ENCODE measurements at places on chromosomes 3 and 15.

DNA sequence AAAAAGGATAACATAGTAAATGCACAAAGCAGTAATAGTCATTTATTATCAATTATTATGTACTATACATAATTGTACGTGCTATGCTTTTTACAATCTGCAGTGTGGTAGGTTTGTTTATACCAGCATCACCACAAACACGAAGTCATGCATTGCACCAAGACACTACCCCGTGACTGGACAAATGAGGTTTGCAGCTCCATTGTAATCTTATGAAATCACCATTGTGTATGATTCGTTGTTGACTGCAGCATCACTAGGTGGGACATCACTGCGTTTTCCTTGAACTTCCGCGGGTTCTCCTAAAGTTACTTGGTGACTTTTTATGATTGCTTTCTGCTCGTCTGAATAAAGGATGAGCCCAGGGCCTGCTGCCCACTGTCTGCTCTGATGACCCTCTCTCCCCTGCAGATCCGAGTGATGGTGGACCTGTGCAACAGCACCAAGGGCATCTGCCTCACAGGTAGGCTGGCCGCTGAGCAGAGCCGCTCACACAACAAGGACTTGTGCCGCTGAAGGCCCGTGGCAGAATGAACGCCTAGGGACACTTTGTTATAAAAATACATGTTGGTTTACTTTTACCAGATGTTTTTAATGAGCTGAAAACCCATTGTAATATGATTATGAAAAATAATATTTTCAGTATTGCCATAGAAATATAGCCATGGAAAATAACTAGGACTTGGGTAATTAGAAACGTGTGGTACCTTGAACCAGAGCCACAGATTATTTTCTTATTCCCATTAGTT is 35.8 kb downstream of the GLDN start:
- DNase-seq, result no peak

- no peak for DNase-seq
Observed at GRCh38 chr3:102194001-102194400, 240.8 kb upstream of the ZPLD1 start.

- peak; percentile 11 for DNase-seq
Observed at GRCh38 chr3:50525987-50526386, 22.6 kb upstream of the CACNA2D2 start.

DNA sequence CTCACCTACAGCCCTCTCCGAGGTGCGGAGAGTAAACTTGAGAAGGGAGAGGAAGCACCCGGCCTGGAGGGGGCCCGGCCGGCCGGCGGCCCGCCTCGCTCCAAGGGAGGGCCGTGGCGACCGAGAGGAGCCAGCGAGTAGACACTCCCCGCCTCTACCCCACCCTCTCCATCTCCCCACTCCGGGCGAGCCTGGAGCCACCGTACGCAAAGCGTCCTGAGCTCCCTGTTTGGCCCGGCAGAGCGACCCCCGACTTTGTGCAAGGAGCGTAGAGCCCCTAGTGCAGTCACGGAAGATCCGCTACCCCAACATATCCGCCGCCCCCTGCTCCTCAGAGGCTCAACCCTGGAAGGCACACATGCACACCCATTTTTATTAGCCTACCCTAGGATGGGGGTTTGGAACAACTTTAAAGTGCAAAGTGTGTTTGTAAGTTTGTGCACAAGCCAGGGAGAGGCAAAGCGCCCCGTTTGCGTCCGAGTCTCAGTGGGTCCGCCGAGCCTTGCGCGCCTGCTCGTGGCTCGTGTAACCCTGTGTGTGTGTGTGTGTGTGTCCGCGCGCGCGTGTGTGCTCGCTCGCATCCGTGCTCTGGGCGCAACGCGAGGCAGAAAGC is 508 bp upstream of the SMAD6 start:
- DNase-seq, result no peak

DNA sequence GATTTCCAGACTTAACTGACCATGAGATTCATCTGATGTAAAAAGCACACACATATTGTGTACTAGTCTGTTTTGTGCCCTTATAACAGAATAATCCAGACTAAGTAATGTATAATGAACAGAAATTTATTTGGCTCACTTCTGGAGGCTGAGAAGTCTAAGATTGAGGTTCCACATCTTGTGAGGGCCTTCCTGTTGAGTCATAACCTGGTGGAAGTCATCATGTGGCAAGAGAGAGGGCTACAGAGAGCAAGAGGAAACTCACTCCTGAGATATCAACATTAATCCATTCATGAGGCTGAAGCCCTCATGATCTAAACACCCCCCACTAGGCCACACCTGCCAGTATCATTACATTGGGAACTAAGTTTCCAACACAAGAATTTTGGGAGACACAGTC is 977.6 kb downstream of the MCTP2 start:
- DNase-seq, result no peak

GRCh38 chr3:158451405-158452055 is 119.5 kb upstream of the MLF1 start:
- DNase-seq, result no peak

GRCh38 chr15:69298697-69299441 is at the start of gene PAQR5:
Gene PAQR5, plus strand, starts transcription at chr15:69298912. Its CDS starts 61,169 bp downstream, at chr15:69360081.
- DNase-seq, result no peak

DNA sequence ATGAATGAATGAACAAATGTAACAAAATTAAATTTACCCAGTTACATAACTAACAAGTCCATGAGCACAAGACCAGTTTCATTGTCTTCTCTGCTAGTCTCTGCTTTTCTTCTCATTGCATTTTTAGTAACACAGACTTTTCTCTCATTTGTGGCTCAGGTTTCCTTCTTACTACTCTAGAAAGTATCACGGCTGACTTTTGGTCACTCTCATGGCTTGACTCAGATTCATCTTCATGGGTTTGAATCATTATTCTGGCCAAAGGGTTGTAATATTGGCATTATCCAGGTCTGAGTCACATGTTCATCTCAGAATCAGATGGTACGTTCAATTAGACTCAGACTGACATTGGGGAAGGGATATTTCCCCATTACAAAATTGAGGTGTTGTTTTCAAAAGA is 121.5 kb upstream of the SATB1 start:
- no peak for DNase-seq

- no peak for DNase-seq
Observed at GRCh38 chr15:68768321-68768720, 52.4 kb downstream of the ANP32A start.

DNA sequence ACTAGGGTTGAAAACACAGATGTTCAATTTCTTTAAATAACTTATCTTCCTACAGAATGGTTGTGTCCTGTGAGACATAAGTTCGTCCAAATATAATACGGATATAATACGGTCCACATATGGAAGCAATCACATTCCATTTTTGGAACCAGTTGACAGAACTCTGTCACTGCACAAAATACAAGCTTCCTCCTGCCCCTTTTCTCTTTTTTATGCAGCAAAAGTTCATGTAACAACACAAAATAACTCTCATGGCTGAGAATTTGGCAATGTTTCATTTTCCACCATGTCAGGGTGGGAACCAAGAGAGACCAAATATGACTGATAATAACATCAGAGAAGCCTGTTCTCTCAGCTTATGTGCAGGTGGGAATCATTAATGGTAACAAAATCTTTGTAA is 158.1 kb upstream of the ZNF385D start:
- no peak for DNase-seq

GRCh38 chr3:169512991-169513390 is 150.5 kb downstream of the MECOM start:
- DNase-seq, result no peak

DNA sequence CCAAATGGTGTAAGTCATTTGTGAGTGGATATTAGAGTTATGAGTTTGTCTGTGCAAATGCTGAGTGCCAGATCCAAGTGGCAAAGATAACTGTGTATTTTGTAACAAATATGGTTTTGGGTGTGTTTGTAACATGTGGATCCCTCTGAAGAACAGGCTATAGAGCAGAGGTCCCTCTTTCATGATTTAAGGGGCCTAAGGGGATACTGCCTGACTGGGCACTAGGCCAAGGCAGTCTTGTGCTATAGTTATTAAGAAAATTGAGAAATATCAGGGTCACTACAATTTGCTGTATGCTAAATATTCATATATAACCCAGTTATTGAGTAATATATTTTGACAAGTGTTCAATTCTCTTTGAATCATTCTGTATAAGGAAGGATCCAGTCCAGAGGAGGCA is 555.6 kb upstream of the RGMA start:
- DNase-seq, result no peak

DNA sequence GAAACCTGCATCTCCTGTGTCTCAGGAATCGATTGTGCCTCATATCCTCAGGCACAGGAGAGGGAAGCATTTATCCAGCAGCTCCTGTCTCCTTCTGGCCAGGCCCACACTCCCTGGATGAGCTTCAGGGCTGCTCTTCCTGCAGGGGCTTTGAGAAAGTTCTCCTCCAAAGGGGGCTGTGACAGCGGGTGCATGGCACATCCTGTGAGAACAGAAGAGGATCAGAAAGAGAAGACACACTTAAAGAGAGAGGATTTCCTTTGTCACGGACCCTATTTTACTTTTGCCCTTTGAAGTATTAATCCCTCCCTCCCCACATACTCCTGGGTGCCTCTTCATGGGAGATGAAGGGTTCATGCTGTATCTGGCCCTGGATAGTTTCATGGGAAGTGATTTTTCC is 46.0 kb downstream of the MFSD1 start:
- DNase-seq, result no peak

DNA sequence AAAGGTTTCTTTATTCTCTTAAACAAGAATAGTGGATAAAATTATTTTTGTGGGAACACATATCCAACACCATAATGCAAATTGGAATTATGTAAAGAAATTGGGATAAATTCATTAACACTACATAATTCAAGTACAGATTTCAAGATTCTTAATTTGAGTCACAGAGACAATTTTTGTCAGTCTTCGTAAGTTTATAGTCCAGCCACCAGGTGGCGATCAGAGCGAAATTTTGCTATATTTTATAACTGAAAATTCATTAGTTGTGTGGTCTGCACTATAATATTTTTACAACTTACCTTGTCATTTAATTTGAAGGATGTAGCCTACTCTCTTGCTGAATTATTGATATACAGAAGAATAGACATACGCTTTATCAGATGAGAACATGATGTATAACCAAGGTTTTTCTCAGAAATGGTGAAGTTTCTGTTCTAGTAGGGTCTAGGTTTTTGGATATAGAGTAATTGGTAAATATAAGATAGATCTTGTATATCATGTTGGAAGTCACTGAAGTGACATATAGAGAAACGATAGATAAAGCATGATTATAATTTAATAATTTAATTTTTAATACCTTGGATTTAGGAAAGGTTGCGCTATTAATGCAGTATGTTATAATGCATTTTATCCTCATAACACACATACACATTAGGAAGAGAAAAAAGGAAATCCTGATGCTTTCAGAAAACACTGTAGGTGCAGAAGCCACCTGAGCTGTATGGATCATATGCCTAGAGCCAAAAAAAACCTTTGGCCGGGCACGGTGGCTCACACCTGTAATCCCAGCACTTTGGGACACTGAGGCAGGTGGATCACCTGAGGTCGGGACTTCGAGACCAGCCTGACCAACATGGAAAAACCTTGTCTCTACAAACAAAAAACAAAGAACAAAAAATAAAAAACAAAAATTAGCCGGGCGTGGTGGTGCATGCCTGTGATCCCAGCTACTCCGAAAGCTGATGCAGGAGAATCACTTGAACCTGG is 31.7 kb downstream of the PLSCR4 start:
- peak; percentile 3 for DNase-seq

DNA sequence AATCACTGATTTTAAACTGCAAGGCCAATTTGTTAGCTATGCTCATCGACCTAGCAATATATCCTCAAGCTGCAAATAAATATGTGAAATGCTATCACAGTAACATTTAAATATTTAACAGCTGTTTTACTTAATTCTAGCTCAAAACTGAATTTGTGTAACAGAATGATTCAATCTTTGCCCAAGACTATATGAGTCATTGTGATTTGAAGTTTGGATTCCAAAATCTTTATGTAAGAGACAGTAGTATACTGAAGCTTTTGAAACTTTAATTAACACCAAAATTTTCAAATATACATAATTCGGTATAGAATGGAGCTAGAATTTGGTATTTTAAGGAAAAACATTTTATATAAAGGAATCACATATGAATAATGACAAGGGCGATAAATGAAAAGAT is 603.0 kb upstream of the ROBO2 start:
- DNase-seq, result no peak

- no peak for DNase-seq
Observed at GRCh38 chr15:73754461-73754860, 1.3 kb upstream of the INSYN1 start.

GRCh38 chr3:49826016-49826415 is 12.3 kb upstream of the UBA7 start:
- DNase-seq, result no peak

- DNase-seq, result no peak
Observed at GRCh38 chr3:9105421-9105820, 142.1 kb upstream of the RAD18 start.

DNA sequence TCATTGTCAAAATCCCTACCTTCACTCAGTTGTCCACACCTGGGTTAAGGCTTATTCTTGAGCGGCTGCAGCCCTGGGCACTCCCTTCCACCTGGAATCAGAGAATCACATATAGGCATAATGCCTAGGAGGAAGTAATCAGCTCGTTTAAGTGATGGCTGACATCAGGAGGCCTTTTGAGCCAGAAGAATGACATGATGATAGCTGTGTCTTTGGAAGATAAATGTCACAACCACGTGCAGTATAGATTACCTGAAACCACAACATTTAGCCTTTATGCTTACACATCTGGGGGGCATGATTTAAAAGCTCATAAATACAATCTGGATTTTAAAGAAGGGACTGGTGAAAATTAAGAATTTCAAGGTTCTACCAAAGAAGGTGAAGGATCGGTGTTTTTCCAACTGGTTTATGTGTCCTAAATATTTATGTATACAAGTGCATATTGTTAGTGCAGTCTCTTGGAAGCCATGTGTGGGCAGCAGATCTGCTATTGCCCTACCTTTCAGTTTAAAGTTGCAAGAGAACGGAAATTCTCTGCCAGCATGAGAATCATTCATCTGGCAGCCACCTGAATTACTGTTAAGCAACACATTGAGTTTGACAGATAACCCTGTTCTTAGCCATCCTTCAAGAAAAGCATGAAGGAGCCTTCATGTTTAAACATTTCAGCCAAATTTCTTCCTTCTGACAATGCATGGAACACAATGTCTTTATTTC is 163.4 kb upstream of the NR2E3 start:
- no peak for DNase-seq

DNA sequence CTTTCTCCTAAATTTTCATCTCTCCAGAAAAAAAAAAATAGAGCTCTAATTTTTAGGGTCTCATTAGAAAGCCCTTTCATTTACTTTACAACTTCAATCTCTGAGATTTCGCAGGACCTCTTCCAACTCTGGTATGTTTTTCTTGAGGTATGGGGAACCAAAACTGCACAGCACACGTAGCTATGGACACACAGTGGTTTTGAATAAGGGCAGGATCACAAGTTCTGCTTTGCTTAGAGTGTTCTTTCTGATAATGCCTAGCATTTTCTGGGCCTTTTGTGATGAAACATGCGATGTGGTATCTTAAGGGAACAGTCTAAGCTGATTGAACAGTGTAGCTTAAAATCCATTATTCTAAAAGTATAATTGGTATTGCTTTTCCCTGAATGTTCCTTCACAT is 25.3 kb downstream of the ZNF592 start:
- DNase-seq, result no peak

GRCh38 chr3:65950340-65951326 is 88.1 kb downstream of the MAGI1 start:
- no peak for DNase-seq

GRCh38 chr3:89314454-89315098 is 207.2 kb downstream of the EPHA3 start:
- no peak for DNase-seq

- no peak for DNase-seq
Observed at GRCh38 chr3:60250206-60250605, 1001.0 kb downstream of the FHIT start.

Measured in activated CD8-positive, alpha-beta memory T cell treated with anti-CD3 and anti-CD28 coated beads for 1 hour (primary cell).